ENCODE measurements at places on chromosomes 2 and 18.

GRCh38 chr18:23053776-23054457, 81.4 kb upstream of the CABLES1 start:
- DNase-seq = no peak

- DNase-seq = no peak
These were observed 14.2 kb upstream of the CXCR4 start for GRCh38 chr2:136131961-136132824.

GRCh38 chr2:68734688-68735525, at the start of gene ARHGAP25:
ARHGAP25 (plus strand) TSS chr2:68734811; CDS start chr2:68735200, 389 bp downstream.
- no peak for DNase-seq

DNA sequence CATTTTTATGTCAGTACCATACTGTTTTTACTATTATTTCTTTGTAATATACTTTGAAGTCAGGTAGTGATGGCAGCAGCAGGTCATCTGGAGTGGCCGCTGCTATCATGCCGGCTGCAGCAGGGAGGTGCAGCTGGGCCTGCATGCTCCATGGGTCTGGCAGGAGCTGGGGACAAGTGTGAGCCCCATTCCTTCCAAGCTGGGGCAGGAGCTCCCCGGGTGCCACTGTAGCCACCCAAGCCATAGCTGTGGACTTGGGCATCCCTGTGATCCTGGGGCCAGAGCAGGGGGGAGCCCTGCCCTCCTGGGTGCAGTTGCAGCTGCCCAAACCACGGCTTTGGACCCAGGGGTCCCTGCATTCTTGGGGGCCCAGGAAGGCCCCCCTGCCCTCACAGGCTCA, 59.2 kb downstream of the CSRNP3 start:
- no peak for DNase-seq

DNA sequence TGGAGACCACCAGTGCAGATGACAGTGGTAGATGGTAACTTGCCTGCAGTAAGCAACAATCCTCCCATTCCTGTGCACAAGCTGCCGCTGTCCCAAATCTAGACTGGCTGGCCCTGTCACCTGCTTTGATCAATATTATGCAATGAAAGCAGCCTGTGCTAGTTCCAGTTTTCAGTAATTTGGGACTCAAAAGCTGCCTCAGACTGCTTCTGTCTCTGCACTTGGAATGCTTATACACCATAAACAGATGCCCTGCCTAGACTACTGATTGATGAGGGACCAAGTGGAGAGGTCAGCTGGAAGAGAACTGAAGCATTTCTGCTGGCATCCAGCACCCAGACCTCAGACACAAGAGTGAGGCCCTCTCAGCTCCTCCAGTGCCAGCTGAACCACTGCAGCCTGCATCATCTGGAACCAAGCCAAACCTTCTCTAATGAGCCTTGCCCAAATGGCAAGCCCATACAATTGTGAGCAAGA, 24.9 kb downstream of the CCBE1 start:
- no peak for DNase-seq

GRCh38 chr18:22399949-22400348, 17.8 kb downstream of the CTAGE1 start:
- DNase-seq = no peak

- no peak for DNase-seq
These were observed 494.8 kb upstream of the HS6ST1 start for GRCh38 chr2:128813352-128814034.

DNA sequence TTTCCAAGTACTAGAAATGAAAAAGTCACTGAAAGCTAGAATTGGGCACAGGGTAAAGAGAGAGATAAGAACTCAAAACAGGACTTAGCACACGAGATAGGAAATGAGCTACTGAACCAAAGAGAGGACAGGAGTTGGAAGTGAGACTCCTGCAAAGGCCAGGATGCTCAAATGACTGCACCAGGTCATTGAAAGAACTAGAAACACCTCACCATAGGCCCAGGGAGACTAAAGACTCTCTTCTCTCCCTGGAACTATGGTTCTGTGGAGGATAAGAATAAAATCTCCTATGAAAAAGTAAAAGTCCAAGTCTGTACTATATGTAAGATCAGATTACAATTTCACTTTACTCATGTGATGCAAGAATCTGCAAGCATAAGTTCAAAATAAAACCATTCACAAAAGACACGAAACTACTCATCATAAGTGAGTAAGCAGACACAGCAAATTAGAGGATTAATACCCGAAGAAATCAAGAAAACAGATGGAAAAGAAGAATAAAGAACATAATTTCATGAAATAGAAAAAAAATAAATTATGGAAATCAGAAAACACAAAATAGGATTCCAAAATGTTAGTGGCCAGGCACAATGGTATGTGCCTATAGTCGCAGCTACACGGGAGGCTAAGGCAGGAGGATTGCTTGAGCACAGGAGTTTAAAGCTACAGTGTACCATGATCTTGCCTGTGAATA, 6.5 kb downstream of the NBAS start:
- DNase-seq = no peak

- DNase-seq = no peak
These were observed 13.8 kb upstream of the KCNS3 start for GRCh38 chr2:17864676-17865075.

GRCh38 chr2:128779301-128780095, 460.8 kb upstream of the HS6ST1 start:
- no peak for DNase-seq

DNA sequence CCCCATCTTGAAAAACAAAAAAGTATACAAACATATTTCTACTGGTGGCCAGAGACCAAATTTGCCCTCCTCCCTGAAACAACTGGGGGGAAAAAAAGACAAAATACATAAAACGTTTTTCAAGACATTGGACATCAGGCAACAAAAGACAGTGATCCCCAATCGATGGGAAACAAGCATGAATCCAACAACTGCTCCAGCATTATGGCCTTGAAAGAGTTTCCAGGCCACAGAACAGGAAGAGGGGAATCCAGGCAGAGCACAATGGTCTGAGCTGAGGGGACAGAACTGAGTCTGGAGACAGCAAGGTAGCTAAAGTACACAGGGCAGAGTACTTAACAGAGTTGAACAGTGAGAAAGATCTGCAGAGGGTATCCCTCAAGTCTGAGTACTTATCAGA, 4.4 kb downstream of the CCDC88A start:
- no peak for DNase-seq

DNA sequence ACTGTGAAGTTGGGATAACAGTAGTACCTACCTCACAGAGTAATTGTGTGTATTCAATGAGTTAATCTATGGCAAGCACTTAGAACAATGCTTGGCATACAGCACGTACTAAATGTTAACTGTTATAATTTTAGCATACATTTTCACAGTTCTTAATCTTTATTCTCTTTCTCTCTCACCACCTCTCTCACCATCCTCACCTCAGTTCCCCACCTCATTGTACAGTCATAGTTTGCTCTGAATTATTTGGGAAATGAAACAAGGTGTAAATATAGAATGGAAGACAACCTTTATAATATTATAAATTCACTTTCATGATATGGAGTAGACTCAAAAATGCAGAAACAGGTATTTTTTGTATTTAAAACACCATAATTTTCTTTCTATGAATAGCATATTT, 40.0 kb upstream of the DNAH7 start:
- DNase-seq = no peak

DNA sequence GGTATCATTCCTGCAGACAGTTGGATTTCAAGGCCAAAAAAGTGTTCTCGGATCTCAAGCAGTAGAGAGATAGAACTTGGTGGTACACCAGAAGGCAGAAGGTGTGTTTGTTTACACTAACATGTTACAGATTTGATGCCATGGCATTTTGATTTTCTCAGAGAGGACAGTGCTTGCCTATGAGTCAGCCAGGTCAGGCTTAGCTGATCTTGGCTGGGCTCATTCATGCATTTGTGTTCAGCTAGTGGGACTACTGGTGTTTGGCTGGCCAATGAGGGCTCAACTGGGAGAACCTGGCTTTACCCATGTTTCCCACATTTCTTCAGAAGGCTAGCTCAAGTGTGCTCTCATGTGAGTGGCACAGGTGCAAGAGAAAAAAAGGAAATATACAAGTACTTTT, 162.0 kb downstream of the C1D start:
- no peak for DNase-seq
